Left renal pelvis (tissue), 4 donors: ENCODE measurements at places on chromosomes 2 and 18.

- no peak for DNase-seq
These were observed 588 bp downstream of the CHAC2 start for GRCh38 chr2:53768242-53768542.

- DNase-seq, result no peak
These were observed 522.3 kb downstream of the SOX11 start for GRCh38 chr2:6214471-6214870.

GRCh38 chr2:10412380-10412779 lies 35.7 kb downstream of the ODC1 start:
- no peak for DNase-seq

DNA sequence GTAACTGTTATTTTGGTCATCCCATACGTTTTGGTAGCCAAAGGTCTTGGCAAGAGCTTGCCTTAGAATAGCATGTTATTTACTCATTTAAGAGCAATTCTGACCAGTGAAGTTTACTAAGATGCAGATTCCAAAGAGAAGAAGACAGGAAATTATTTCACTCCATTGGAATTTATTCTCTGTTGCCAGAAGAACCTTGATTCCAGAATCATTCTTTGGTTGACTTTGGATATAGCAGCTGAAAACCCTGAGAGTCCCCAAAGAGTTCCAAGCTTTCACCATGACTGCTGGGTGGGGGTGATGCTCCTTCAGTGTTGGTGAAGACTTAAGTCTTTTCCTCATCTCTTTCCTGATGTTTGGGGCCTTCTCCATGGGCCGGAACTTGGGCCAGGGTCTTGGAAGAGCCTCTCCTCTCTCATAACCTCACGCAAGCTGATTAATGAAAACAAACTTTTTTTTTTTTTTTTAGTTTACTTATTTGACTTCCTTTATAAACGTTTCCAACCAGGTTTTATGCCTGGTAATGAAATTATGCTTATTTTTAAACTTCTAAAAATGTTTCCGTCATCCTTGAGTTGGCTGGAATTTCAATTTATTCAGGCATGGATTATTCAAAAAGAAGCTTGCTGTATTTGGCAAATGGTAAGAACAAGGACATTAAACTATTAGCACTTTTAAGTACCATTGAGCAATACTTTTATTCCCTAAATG lies 192.0 kb downstream of the MTX2 start:
- no peak for DNase-seq

DNA sequence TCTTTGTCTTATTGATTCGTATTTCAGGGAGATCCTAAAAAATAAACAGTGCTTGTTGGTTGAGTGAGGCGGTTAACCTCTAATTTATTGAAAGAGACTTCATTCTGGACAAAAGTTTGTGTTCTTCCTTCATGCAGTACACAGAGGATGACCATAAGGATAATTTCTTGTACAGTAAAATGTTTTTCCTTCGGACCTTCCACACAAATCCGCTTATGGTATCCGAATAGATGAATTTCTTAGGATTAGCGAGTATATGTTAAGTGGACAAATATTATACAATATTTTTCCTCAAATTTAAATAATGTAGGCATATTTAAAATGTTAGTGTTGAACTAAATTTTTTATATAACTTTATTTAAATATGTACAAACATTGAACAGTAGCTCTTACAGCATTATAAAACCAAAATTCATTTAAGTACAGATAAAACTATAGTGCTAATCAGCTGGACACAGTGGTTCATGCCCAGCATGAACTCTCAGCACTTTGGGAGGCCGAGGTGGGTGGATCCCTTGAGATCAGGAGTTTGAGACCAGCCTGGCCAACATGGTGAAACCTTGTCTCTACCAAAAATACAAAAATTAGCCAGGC lies 84.4 kb downstream of the LPIN1 start:
- DNase-seq, result no peak

- no peak for DNase-seq
These were observed 44.5 kb downstream of the COL3A1 start for GRCh38 chr2:189018631-189019030.

DNA sequence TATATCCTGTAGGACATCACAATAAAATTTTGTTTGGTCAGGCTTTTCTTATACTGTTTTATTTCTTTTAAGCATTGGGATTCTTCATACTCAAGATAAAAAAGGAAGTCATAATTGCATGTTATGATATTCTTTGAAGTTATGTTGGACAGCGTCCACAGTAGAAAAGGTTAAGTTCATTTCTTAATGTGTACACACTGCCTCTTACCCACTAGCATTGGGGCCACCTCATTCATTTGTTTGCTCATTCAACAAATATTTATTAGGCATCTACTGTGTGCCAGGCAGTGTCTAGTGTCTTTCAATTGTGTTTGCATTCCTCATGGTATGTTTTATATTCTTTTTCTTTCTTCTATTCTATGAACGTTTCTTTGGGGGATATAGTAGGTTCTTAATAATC lies 70.2 kb downstream of the PTPRM start:
- no peak for DNase-seq

DNA sequence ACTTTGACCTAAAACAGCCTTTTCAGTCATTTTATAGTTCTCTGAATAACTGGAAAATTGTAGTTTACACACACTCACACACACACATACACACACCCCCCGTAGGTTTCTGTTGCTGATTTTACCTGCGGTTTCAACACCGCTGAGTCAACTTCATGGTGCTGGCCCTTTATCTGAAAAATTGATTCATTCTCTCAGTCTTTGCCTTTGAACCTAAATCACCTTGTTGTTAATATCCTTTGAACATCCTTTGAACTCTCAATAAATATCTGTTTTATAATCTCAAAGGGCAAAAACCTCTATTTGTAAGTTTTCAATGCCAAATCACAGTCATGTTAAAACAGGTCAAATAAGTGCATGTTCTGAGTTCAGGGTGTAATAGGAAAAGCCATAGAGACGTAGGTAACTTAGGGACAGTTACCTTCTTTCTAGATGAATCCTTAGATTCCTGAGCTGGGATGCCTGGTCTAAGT lies 109.0 kb upstream of the BZW1 start:
- DNase-seq, result no peak

GRCh38 chr2:157173740-157174184 lies 83.7 kb upstream of the GALNT5 start:
- DNase-seq, result no peak

DNA sequence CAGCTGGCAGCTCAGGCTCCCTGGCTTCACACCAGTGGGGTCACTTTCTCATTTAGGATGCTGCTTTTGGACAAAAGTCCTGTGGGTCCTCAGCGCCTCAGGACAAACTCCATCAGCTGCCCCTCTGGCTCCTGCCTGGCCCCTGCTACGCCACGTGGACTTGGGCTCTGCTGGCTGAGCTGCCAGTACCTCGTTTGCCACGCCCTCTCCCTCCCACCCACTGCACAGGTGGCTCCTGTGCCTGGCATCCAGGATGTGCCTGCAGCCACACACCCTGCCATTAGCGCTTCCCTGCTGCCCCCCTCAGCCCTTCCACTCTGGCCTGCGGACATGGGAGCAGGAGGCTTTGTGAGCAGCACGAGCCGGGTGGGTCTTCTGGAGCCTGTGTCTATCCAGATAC lies 118.9 kb downstream of the ZNF236 start:
- DNase-seq, result no peak

GRCh38 chr2:238167761-238168160 lies 9.0 kb downstream of the ERFE start:
- DNase-seq, result no peak
